T-helper 1 cell (primary cell): ENCODE measurements at places on chromosomes 6 and 20.

- DNase-seq: no peak
Measured at GRCh38 chr6:150112233-150112632, 30.6 kb upstream of the PPP1R14C start.

DNA sequence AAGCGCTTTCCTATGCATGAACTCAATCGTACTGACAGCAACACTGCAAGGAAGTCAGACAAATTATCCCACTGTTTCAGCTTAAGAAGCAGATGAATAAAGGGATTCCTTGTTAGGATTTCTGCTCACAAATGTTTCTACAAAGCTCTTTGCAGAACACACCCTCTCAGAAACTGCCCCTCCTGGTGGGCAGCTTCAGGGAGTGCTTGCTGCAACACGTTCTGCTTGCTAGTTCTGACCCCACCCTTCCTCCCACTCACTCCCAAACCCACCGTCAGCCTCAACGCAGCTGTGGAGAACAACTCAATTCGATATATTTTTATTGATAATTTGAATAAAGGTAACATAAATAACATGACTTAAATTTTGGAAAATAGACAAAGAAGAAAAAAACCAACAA, 250.8 kb upstream of the PRDM1 start:
- peak; percentile 20 for DNase-seq

- DNase-seq: peak; percentile 66
Measured at GRCh38 chr20:63635431-63636141, 8.7 kb upstream of the GMEB2 start.

GRCh38 chr6:41777551-41778285, 2.0 kb downstream of the FRS3 start:
- no peak for DNase-seq

- no peak for DNase-seq
Measured at GRCh38 chr6:5036269-5036668, 32.4 kb upstream of the RPP40 start.

- DNase-seq: no peak
Measured at GRCh38 chr20:56001890-56002289, 3.4 kb downstream of the CBLN4 start.

DNA sequence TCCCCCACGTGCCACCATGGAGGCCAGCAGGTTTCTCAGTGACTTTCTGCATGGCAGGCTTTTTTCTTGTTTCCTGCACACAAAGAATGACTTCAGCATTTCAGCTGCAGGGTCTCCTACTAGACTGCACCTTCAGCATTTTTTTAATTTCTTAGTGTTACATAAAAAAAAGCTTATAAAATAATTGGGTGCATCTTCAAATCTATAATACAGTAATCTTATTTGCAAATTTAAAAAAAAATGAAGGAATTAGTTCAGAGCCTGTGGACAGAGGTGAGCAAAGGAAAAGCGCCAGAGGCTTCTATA, 57.6 kb downstream of the FAM50B start:
- DNase-seq: no peak

DNA sequence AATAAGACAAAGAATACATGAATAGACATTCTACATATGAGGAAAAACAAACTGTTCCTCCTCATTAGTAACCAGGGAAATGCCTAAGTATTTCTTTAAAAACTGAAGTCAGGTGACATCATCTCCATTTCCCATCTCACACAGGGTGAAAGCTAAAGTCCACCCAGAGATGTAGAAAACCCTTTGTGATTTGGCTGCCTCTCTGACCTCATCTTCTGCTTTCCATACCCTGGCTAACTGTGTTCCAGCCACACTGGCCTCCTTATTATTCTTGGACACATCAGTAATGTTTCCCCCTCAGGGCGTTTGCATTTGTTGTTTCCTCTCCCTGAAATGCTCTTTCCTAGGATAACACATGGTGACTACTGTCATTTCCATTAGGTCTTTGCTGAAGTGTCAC, 40.4 kb downstream of the ESF1 start:
- DNase-seq: no peak

- no peak for DNase-seq
Measured at GRCh38 chr6:135520781-135521180, 23.2 kb upstream of the AHI1 start.

DNA sequence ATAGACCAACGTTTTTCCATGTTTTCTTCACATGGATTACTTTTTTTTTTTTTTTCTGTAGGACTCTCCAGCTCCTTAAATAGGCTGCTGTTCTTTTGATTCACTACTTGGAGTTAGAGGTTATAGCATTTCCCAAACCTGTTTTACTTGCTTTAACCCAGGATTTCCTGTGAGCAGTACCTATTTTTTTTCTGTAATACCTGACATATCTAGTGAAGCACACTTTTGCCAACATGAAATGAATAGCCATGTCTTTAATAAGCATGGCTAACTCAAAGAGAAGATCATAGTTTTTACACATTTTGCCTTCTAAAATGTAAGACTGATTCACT, 137.0 kb downstream of the FOXA2 start:
- no peak for DNase-seq

- no peak for DNase-seq
Measured at GRCh38 chr6:11123978-11124377, 12.5 kb upstream of the ERVFRD-1 start.

- no peak for DNase-seq
Measured at GRCh38 chr20:63084563-63084927, 77.8 kb upstream of the BHLHE23 start.

DNA sequence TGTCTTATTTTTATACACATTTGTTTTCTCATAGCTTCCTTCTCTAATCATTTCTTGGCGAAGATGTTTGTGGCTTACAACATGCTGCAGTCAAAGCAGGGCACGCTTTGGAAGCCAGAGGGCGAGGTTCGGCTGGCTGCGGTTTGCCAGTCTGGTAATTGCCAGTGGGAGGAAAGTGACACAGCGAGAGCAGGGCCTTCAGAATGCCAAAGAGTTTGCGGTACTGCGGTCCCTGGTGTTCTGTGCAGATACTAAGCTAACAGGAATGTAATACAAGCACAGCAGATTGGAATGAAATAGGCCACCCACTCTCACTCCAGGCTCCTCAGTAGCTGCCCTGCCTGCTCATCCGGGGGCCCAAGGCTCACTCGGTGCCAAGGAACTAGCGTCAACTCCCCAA, 58.7 kb upstream of the TGM3 start:
- DNase-seq: no peak

- no peak for DNase-seq
Measured at GRCh38 chr20:57761413-57761734, 51.6 kb upstream of the PMEPA1 start.

DNA sequence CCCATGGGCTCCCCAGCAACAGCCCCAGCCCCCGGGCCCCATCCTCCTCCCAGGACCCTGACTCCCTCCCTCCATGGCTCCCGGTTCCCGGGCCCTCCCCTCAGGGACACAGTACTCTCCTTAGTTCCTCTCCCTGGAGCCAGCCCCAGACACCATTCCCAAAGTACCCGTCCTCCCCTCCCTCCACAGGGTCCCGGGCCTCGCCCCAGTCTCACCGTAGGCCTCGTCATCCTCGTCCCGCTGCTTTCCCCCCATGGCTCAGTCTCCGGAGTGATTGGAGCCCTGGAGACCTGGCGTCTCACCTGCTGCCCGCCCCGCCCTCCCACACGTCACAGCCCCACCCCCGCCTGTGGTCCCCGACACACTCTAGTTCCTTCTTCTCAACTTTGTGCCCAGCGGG, at the start of gene SLC44A4:
SLC44A4 (minus strand) TSS at position 272 of the 400 bp plus-strand sequence; CDS start at position 255, 17 bp downstream.
- no peak for DNase-seq

GRCh38 chr6:19866173-19866984, 29.2 kb downstream of the ID4 start:
- no peak for DNase-seq

DNA sequence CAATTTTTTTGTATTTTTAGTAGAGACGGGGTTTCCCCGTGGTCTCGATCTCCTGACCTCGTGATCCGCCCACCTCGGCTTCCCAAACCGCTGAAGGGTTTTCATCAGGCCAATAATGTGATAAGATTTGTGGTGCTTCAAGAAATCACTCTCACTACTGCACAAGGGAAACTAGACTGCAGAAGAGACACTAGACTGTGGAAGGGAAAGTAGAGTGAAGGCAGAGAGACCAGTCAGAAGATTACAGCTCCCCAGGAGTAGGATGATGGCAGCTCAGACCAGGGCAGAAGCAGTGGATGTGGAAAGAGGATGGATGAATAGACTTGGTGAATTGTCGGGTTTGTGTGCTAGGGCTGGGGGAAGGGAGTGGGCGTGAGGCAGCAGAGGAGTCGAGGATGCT, 48.0 kb upstream of the GTSF1L start:
- DNase-seq: no peak

DNA sequence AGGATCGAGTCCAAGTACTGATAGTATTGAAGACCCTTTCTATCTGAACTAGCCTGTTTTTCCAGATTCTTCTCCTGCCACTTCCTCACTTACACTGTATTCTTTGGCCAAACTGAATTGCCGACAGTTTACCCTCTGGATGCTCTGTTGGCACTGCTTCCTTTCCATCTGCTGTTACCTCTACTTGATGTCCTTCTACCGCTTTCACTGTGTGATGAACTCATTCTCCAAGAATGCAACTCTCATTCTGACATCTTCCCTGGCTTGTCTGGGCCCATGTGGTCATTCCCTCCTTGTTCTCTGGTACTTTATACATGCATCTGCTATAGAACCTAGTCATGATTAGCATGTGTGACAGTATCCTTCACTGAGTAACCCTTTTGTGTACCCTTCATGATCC, 16.3 kb downstream of the RPRD1B start:
- no peak for DNase-seq

GRCh38 chr6:90154755-90155470, 141.7 kb downstream of the BACH2 start:
- no peak for DNase-seq

- no peak for DNase-seq
Measured at GRCh38 chr6:24376871-24377270, 19.0 kb upstream of the DCDC2 start.

DNA sequence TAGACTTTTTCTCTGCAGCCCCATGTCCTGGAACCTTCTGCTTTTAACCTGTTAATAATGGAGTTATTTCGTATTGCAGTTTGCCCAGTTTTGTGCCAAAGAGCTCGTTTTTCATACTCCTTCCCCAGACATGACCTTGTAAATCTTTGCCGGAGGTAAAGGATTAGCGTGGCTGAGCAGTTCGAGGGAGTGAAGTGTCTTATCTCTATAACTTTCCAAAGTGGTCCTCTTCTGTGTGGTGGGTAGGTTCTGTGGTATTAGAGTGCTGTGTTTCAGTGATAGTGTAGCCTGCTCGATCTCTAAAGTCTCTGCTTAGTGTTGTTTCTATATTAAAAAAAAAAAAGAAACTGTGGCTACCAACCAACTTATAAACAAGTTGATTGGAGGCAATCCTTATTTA, 67.5 kb downstream of the FARS2 start:
- DNase-seq: no peak
